ENCODE measurements at places on chromosomes 13 and 19.

DNA sequence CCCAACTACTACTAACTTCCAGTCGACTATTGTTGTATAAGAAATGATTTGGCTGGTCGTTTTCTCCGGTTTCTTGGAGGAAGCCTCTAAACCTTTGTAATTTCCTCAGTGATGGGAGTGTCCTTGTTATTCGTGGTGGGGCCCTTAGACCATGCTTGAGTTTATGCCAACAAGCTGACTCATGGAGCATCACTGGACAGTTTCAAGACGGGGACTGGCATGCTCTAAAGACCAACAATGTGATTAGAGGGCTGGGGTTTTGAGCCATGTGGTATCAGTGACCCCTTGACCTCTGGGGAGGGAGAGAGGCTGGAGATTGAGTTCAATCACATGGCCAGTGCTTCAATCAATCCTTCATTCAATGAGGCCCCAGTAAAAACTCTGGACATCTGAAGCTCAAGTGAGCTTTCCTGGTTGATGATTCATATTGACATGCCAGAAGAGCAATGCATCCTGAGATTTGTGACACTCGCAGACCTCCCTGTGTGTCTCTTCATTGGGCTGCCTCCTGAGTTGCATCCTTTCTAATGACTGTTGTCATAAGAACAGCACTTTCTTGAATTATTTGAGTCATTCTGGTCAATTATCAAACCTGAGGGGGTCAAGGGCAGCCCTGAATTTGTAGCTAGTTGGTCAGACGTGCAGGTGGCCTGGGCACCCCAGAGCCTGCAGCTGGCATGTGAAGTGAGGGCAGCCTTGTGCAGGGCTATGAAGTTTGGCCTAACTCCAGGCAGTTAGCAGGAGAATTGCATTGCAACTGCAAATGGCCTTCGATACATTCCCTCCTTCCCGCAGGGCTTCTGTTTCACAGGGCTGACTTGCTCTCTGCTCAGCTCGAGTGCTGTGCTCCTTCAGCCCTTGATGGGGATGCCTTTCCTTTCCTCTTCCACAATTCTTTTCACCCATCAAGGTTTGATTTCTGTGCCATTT, 246.5 kb downstream of the FGF9 start:
- DNase-seq: no peak

GRCh38 chr19:37309834-37310575, 60.9 kb upstream of the ZNF527 start:
- DNase-seq: no peak

GRCh38 chr13:110647365-110647737, 32.0 kb downstream of the NAXD start:
- peak; percentile 12 for DNase-seq

- DNase-seq: no peak
Measured at GRCh38 chr13:113555141-113555540, 29.4 kb upstream of the TFDP1 start.

GRCh38 chr13:74062933-74063332, 71.3 kb downstream of the KLF12 start:
- peak; percentile 60 for DNase-seq

DNA sequence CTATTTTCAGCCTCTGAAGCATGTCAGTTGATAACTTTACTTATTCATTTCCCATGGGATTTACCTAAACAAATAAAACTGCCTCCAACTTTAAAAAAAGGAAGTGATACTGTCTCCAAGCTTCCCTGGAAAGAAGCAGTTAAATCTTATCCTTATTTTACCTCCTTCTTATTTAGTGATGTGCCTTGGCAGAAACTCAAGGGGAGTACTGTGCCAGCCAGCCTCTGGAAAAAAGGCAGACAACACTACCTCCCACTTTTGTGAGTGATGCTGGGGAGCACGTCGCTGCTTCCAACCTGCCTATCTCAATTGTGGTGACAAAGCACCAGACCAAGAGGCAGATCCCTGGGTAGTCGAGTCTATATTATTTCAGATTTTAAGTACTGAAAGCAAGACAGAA, 765.6 kb downstream of the DIAPH3 start:
- peak; percentile 32 for DNase-seq

DNA sequence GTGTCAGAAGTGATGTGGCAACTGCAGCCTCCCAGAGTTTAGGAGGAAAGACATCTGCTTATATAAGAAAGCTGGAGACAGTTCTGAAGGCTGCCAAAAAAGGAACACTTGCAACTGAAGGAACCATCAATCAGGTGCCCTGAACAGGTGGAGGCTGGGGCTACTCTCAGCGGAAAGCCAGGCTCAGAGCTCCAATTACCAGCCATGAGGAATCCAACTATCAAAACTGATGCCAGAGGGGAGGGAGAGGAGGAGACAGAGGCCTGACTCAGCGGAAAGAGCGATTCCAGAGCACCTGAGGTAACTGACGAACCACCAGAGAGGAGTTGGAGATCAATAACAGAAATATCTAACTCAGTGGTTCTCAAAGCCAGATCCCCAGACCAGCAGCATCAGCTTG, 24.3 kb downstream of the LEUTX start:
- no peak for DNase-seq

DNA sequence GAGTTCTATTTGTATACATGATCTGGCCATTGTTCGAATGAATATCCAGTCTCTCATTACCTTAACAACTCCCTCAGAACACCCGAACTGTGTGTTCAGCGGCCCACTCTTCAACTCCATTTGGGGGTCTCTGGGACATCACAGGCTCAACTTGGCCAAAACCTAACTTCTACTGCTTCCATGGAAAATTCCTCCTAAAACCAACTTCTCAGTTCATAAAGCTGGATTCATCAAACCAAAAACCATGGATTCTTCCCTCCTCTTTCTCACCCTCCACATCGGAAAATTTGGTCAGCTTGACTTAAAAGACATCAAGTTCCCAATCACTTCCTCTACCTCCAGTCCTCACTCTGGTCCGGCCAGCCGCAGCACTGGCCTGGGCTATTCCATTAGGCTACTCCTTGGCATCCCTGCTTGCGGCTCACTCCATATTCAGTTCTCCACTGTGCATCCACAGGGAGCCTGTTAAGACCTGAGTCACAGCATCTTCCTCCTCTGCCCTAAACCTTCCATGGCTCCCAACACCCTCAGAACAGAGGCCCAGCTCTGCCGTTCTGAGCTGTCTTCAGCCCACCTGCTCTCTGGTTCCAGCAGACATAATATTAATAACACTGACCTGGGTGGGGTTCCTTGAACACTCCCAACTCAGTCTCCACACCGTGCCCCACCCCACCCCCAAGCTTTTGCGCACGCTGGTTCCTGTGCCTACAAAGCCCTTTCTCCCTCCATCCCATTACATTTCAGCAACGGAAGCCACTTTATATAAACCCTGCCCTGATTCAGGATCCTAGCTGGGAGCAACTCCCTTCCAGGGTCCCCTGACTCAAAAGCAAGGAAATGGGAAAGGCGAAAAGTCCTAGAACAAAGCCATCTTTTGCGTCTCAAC, 1.1 kb downstream of the ZNF792 start:
- peak; percentile 39 for DNase-seq

GRCh38 chr13:76708138-76708688, 178.0 kb downstream of the KCTD12 start:
- peak; percentile 40 for DNase-seq

GRCh38 chr13:99258210-99258860, at the start of gene GPR18:
Gene GPR18, minus strand, starts transcription at chr13:99258379. Its CDS starts 2,507 bp downstream, at chr13:99255872.
- no peak for DNase-seq

DNA sequence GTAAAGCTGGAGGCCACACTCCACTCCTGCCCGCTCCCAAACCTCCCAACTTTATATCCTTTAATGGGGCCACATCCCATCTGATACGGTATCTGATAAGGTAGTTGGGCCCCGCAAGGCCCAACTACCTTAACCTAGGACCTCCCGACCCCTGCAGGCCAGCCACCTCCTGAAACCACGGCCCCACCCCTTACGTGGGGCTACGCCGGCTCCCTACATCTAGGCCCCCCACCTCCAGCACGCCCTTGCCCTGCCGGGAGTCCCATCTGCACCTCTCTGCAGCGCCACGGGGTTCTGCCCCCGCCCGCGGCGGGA, 2.2 kb downstream of the IGFLR1 start:
- DNase-seq: no peak

DNA sequence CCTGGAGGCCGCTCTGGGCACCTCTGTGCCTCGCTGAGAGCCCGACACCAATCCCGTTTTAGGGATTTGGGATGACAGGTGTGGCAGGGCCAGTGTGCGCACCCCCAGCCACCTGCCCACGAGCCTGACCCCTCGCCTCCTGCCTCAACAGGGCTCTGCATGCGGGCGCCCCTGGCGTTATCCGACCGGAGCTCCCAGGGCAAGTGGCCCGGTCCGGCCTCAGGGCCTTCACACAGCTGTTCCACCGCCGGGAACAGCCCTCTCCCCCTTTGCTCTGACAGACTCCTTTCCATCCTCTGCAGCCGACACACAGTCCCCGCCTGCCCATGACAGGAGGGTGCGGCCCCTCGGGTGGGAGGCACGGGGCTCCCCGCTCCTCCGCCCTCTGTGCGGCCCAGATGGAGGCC, 7.1 kb upstream of the WDR18 start:
- DNase-seq: no peak

DNA sequence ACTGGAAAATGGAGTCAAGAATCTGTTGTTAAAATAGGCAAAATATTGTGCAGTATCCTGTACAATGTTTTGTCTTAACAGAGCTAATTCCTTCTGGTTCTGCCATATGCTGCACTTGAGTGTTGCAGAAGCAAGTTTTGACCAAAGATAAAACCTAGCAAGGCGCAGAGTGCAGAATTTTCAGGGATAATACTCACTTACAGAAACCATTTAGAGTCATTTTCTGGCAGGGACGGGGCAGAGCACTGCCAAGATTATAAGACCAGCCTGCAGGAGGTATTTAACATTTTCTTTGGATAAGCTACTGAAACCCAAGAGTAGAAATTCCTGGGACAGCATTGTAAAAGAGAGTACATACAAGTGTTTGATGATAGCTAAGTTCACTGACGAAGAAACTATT, 159.5 kb upstream of the EDNRB start:
- no peak for DNase-seq

DNA sequence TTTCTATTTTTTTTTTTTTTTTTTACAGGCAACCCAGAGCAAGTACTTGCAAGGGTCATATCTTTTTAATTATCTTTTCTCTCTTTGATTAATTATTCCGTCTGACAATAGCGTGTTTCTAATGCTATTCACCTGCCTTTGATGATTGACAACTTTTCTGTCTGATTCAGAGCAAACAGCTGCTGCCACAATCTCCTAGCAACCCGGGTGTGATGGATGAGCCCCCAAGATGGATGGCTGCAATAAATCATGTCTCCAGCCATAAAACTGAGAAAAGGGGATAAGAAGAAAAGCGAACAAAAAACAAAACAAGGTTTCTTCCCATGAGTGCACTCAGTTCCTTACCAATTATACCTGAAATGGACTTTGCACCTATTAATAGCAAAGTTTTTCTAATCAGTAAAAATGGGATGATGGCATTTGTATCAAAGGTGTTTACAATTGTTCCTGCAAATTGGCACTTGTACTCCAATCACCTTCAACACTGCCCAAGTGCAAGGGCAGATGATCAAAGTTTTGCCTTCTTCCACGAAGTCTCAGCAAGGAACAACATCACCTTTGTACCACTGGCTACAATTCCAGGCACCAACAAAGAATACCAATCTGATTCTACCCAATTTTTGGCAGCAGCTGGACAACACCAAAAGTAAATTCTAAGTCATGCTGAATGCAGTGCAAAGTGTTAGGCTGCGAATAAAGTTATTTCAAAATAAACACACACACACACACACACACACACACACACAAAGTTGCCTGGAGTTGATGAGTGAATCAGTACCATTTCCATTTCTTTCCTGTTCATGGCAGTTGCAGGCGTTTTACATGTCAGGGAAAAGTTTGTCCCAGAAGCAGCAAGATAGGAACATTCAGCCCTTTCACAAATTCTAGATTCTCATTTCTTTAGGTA, 12.0 kb downstream of the TSHZ3 start:
- DNase-seq: no peak

GRCh38 chr19:43782689-43783231, 2.0 kb upstream of the KCNN4 start:
- DNase-seq: no peak

- no peak for DNase-seq
Measured at GRCh38 chr19:17418710-17419109, 1.1 kb upstream of the MVB12A start.

GRCh38 chr13:86020351-86021002, 221.3 kb upstream of the SLITRK6 start:
- DNase-seq: no peak

- DNase-seq: peak; percentile 50
Measured at GRCh38 chr19:13060233-13060963, 42.3 kb downstream of the LYL1 start.

DNA sequence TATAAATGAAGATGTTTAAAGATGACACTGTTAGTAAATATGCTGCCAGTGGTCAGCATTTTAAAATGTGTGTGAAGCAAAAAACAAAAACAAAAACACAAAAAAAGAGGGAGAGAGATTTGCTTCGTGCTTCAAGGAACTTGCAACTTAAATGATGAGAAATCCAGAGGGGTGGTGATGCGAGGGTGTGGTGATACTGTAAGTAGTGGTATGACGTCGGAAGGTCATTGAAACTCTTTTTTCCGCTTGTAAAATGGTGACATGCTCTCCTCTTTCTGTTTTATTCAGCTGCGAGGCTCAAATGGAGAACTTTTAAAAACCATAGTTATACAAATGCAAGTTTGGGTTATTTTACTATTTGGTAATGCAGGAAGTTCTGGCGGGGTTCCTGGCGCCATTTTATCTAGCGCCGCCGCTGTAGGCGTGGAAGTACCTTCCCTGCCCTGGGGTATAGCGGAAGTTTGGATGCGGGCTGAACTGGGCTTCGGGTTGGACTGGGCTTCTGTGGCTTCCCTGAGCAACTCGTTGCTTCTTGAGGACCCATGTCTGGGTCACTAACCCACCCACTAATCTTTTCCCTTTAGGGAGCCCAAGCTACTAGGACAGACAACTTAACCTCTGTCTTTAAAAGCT, 34.8 kb downstream of the DGKH start:
- no peak for DNase-seq

- no peak for DNase-seq
Measured at GRCh38 chr13:77863144-77863543, 55.5 kb downstream of the EDNRB start.

- DNase-seq: no peak
Measured at GRCh38 chr13:100803091-100803490, 128.5 kb upstream of the TMTC4 start.

- peak; percentile 3 for DNase-seq
Measured at GRCh38 chr19:33440241-33440640, 66.7 kb downstream of the CEBPG start.

GRCh38 chr13:95571941-95572340, 19.4 kb downstream of the CLDN10 start:
- no peak for DNase-seq

- no peak for DNase-seq
Measured at GRCh38 chr13:20175907-20176652, 15.2 kb upstream of the GJA3 start.

GRCh38 chr13:29901710-29902631, 51.6 kb upstream of the UBL3 start:
- DNase-seq: no peak

DNA sequence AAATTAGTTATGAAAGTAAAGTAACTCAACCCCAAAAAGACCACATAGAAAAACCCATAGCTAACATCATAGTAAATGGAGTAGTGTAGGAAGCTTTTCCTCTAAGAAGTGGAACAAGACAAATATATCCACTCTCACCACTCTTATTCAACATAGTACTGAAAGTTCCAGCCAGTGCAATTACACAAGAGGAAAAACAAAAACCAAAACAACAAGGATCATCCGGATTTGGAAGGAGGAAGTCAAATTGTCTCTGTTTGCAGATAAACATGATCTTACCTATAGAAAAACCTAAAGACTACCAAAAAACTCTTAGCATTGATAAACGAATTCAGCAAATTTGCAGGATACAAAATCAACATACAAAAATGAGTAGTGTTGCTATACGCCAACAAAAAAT, 8.5 kb upstream of the SIGLEC8 start:
- DNase-seq: no peak
